ENCODE measurements at places on chromosomes 16 and 17.

DNA sequence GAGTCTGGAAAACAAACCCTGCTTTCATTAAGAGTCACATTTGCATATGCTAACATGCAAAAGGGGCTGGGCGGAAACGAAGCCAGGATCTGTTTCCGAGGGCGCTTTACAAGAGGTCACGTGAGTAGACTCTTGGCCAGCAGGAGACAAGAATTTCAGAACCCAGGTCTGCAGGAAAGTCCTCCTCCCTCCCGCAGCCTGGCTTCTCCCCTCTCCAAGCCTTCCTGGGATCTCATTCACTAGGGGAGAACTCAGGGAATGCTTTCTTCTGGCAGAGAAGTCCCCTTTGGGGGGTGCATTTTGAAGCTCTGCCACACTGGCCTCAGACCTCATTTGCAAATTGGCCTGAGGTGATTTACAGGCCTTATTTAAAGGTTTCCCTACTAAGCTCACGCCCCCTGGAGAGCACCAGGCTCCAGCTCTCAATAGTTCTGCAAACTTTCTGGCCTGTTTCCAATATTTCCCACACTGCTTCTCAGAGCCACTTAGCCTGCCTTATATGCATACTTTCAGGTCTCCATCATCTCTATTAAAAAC, 57.2 kb upstream of the CACNG5 start:
- peak; percentile 70 for DNase-seq

DNA sequence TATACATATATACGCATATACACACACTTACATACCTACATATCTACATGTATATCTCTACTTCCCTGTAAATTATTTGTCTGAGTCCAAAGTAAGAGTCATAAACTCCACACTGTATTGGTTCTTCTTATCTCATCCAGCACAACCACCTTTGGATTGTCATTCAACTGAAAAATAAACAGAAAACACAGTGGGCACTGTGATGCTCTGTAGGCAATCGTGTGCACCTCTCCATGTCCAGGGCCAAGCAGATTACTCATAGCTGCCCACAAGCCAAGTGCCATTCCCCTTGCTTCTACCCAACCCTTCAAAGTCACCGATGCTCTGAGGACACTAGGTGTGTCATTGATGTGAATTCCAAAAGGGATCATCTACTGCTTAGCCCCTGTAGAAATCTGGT, 12.9 kb upstream of the TEKT3 start:
- no peak for DNase-seq

DNA sequence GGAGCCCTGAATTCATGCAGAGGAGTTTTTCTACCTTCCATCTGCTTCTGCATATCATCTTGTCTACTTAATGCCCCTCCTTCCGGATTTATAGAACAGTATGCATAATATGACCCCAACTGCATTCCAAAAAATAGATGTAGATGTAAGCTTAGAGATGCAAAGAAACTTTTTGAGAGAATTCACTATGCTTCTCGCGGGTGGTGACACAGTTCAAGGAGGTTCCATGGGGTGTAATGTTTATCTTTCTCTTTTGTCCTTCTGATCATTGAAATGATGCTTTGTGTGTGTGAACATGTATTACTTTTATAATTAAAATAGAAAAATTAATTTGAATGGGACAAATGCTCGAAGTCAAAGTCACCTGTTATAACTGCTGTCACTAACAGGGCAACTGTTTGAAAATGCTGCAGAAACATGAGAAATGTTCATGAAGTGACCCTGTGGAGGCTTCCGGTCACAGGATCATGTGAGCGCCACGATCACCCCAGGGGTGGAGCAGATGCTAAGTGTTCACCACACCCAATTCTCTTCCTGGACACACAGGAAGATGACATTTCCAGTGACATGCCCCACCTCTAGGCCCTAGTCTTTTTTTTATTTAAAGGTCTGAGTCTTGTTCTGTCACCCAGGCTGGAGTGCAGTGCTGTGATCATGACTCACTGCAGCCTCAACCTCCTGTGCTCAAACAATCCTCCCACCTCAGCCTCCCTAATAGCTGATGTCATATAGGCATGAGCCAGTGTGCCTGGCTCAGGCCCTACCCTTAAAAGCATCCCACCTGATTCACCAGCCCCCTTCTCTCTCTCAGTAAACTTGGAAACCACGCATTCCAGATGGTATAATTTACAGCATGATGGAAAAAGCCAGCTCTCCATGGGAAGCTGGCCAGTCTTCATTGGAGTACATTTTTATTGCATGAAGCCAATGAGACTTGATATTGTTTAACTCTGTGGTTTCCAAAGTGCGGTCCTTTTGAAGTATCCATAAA, 21.0 kb upstream of the AGRP start:
- DNase-seq, result no peak

- DNase-seq, result peak; percentile 49
Measured at GRCh38 chr16:68644296-68644695, 814 bp upstream of the CDH3 start.

GRCh38 chr17:9261081-9262012, 240.0 kb downstream of the NTN1 start:
- DNase-seq, result no peak

GRCh38 chr16:10080051-10080772, 102.0 kb downstream of the GRIN2A start:
- no peak for DNase-seq

- DNase-seq, result no peak
Measured at GRCh38 chr17:40281663-40282062, 6.0 kb upstream of the CDC6 start.

GRCh38 chr17:81348097-81349055, 46.9 kb upstream of the BAHCC1 start:
- DNase-seq, result no peak

DNA sequence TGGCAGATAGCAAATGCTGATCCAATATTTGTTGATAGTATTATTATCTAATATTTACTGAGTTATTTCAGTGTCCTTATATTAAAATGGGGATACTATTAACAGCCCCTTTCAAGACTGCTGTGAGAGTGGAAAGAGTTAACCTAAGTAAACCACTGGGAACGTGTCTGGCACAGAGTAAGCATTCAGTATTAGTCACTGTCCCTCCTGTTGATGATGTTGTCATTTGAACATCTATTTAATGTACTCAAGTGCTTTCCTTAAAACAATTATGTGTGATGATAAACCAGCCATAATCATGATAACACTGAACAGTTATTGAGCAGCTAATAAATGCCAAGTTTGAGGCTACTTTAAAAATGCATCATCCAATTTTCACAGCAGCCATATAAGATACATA, 135.7 kb upstream of the XYLT1 start:
- DNase-seq, result no peak

DNA sequence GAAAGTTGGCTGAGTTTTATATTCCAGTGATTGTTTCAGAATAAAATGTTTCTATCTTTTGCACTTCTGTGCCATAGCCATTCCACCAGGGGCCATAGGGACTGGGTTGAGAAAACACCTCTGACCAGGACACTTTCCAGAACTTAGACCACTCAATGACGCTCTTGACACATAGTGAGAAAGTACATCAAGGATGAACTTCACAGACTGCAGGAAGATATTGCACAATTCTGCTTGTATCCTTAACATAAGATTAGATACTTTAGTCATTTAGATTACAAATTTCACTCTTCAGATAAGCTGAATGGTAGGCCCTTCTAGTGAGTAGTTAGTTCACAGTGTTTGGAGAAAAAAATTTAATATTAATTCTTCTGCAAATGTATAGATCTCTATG, 13.0 kb upstream of the MPHOSPH6 start:
- no peak for DNase-seq

GRCh38 chr16:68297908-68298307, 12.8 kb downstream of the SLC7A6OS start:
- DNase-seq, result no peak

DNA sequence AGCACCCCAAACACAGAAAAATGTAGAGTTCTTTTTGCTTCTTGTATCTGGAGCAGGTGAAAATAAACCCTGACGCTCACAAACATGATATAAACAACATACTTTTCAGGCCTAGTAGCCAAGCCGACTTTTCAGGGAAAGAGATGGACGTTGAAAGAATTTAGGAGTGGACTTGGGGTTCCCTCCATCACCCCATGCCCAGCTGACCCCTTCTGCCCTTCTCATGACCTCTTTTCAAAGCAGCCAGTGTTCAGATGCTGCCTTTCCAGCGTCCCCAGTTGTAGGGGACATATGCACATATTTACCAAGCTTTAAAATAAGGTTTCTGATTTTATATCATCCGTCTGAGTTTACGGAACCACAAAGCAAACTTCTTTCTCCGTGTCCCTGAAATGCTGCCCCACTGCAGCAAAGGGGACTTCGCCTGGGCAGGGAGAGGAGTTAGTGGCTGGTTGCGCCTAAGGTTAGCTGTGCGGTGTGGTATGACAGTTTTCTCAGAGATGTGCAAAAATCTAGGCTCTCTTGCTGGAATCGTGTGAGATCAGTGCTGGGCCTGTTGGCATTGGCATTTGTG, 235.5 kb downstream of the MRTFB start:
- DNase-seq, result no peak

- DNase-seq, result no peak
Measured at GRCh38 chr16:7372095-7372494, 39.5 kb downstream of the RBFOX1 start.

DNA sequence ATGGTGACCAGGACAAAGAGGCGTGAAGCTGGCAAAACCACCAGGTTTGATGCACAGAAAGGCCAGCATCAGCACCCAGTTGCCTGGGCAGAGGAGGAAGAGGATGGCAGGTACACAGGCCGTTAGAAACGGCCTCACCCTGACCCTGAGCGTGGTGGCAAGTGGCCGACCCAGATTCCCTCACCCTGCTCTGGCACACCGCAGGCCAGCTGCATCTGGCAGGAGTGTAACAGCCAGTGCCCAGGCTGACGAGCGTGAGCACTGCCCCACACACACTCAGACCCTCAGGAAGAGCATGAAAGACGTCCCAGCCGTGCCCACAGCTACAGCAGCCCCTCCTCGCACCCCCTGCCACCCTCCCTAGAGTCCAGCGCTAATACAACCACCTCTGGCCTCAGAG, 82.0 kb downstream of the ANKRD11 start:
- DNase-seq, result no peak

GRCh38 chr16:19856120-19856519, 28.5 kb downstream of the GPRC5B start:
- no peak for DNase-seq

DNA sequence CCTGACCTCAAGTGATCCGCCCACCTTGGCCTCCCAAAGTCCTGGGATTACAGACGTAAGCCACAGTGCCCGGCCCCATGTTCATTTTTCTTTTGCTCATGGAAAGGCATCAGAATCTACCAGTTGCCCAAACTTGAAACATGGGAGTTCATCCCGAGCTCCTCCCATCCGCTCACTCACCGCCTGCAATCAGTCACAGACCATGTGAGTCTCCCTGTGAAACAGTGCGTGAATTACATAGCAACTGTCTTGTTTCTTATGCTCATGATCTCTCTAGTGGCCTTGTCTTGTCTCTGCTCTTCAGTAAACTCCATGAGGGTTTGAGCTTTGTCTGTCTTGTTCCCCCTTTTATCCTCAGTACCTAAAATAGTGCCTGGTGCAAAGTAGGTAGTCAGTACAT, 52.1 kb upstream of the TNRC6A start:
- DNase-seq, result no peak

- no peak for DNase-seq
Measured at GRCh38 chr16:46736695-46737094, 11.4 kb downstream of the MYLK3 start.

DNA sequence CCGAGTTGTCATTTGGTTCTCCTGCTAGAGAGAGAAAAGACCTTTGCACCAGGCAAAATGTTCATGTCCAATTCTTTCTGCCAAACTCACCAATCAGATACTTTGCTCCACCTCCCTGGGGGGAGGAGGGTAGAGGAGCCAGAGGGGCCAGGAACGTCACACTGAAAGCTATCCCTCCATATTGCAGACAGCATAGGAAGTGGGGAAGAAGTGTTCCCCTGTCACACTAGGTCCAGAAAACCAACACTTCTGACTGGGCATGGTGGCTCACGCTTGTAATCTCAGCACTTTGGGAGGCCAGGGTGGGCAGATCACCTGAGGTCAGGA, 9.5 kb downstream of the HSD17B2 start:
- DNase-seq, result no peak

GRCh38 chr17:40447148-40447644, 3.9 kb downstream of the IGFBP4 start:
- no peak for DNase-seq

- DNase-seq, result peak; percentile 79
Measured at GRCh38 chr17:30921544-30922196, at the start of gene ADAP2. Gene ADAP2 (plus strand): TSS chr17:30921945. CDS start chr17:30922015, 70 bp downstream.

DNA sequence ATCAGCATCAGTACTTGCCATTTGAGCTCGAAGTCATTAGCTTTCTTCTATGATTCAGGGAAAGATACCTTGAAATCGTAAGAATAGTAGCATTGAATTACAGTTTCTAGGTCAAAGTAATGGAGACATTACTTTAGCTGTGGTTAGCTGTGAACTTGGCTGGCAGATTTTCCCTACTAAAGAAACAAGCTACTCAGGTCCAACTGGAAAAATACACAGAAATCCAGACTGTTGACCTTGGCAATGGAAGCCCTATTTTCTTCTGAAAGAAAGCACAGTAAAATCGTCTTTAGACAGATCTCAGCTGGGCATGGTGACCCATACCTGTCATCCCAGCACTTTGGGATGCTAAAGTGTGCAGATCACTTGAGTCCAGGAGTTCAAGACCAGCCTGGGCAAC, 13.4 kb upstream of the DNAJA2 start:
- no peak for DNase-seq

DNA sequence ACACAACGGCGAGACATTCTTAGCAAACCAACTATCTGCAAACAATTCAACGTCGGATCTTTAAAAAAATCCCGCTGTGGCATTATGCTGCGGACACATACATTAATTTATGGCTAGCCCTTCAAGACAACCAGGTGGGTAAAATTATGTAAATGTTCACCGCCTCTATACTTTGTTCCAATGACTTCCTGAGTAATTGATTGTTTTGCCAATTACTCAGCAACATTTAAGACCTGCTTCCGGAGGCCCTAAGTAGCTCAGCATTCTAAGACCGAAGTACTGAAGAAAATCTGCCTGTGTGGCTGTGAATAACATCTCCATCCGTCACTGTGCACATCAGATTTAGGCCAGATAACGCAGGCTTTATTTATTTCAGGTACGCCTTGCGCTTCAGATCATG, 23.3 kb downstream of the QPRT start:
- DNase-seq, result no peak

GRCh38 chr17:64182325-64183012, 52.5 kb upstream of the ERN1 start:
- DNase-seq, result no peak

GRCh38 chr16:6267682-6268081, 1065.0 kb upstream of the RBFOX1 start:
- no peak for DNase-seq

- no peak for DNase-seq
Measured at GRCh38 chr17:5203178-5203907, 11.7 kb upstream of the ZNF594 start.

GRCh38 chr17:57405491-57406072, 149.3 kb downstream of the MSI2 start:
- DNase-seq, result peak; percentile 20

- no peak for DNase-seq
Measured at GRCh38 chr16:1592446-1592845, 19.4 kb downstream of the IFT140 start.

DNA sequence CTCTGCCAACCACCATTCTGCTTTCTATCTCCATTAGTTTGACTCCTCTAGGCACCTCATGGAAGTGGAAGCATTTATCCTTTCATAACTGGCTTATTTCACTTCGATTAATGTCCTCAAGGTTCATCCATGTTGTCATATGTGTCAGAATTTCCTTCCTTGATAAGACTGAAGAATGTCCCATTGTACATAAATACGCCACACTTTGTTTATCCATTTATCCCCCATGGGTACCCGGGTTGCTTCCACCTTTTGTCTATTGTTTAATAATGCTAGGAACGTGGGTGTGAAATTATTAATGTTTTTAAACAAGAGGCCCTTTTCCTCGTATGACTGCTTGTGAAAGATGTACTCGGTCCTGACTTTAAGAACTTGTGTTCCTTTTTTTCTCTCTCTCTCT, 12.9 kb downstream of the MILR1 start:
- no peak for DNase-seq
